ENCODE measurements at places on chromosomes 4 and X. TPM values are rescaled to one million over a fixed set of nuclear protein-coding genes. Genes with fewer than 3 reads are reported as not detected.

DNA sequence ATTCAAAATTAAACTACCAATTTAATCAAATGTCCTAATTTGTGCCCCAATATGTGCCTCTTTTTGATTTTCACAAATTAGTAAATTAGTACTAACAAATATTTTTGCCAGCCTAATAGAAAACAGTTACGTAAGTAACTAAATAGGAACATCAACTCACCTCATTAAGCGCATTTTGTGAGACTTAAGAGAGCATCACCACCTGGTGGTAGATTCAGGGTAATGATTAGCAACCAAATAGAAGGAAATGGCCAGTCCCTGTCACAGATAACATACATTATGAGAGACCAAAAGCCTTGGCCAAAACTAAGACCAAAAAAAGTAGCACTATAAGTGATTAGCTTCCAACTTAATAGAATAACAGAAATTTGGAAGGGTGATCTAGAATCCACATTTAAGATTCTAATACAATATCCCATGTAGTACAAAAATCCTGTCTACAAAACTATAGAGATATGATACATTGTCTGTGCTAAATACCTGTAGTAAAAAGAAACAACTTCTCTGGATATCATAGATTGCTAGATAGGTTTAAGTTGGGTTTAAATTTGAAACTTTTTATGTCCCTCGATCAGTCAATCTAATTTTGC, 46.7 kb downstream of the C4orf46 start:
- DNase-seq, result no peak

- DNase-seq, result no peak
Observed at GRCh38 chr4:156999175-156999517, 27.5 kb upstream of the PDGFC start.

DNA sequence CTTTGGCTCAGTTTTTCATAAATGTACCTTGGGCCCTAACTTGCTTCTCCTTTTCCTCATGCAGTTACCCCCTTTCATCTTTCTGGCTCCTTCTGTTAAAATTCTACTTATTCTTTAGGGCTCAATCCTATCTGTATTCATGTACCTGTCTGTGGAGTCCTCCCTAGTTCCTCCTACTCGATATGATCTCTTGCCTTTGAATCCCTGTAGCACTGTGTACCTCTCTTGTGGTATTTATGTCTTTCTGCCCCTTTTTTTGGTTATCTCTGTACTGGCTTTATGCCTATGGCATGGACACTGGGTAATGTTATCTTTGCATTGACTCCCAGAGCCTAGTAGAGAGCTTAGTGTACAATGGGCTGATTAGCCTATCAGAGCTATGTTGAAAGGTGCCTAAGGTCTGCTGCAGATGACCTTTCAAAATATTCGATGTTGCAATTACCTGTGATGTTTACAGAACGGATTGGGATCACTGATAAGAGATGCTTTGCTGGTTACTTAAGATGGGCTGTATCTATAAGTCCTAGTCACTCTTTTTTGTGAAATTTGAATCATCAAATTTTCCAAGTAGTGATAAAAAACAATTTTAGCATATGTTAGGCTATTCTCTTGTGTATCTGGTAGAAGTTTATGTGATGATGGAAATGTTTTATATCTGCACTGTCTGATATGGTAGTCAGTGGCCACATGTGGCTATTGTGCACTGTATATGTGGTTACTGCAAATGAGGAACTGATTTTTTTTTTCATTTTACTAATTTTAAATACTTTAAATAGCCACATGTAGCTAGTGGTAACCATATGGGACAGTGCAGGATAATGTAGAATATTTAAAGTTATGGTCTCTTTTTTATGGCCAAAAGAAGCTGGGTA, 33.5 kb downstream of the TMEM164 start:
- DNase-seq, result no peak

GRCh38 chrX:17021851-17022604, 75.6 kb downstream of the REPS2 start:
- no peak for DNase-seq

- DNase-seq, result no peak
Observed at GRCh38 chr4:147760695-147761094, 28.8 kb downstream of the ARHGAP10 start.

DNA sequence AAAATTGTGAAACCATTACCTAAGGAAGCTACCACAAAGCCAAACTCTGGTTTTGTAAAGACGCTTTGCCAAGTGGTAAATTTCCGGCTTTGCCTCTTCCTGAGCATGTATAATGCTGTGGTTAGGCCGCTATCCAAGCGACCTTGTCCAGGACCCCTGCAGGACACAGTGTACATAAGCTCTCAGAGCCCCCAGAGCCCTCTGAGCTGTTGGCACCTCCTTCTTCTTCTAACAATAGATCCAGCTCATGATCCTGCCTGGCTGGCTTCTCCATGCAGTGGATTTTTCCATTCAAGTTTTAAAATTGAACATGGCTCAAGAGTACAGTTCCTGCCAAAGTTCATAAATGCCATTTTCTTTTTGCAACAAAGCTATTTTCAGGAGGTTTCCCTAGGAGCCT, 326.7 kb downstream of the MAPK10 start:
- DNase-seq, result peak; percentile 1

DNA sequence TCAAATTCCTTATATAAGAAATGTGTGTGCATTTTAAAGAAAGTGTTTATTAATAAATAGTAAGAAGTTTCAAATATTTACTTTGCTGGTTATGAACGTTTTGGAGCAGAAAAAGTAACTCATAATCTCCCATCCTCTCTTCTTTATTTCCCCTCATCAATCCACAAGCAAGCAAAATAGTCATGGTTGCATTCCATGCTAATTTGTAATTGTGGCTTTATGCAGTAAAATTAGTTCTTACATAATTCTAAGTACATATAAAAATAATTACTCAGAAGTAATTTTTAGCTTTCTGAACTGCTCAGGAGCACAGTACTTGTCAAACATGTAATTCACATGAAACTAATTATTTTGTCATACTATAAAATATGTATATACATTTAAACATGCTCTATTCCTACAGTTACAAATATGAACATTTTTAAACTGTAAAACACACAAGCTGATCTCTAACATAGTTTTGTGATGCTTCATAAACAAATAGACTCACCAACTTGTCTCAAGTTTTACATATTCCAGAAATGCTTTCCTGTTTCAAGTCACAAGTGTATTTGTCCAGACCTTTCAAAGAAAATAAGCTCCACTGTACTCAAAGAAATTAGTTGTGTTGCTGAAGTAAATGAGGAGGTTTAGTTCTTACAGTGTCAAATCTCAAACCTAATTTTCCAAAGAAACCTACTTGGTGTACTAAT, 218.9 kb downstream of the PABPC4L start:
- no peak for DNase-seq

- no peak for DNase-seq
Observed at GRCh38 chr4:98745366-98745765, 87.0 kb upstream of the TSPAN5 start.

DNA sequence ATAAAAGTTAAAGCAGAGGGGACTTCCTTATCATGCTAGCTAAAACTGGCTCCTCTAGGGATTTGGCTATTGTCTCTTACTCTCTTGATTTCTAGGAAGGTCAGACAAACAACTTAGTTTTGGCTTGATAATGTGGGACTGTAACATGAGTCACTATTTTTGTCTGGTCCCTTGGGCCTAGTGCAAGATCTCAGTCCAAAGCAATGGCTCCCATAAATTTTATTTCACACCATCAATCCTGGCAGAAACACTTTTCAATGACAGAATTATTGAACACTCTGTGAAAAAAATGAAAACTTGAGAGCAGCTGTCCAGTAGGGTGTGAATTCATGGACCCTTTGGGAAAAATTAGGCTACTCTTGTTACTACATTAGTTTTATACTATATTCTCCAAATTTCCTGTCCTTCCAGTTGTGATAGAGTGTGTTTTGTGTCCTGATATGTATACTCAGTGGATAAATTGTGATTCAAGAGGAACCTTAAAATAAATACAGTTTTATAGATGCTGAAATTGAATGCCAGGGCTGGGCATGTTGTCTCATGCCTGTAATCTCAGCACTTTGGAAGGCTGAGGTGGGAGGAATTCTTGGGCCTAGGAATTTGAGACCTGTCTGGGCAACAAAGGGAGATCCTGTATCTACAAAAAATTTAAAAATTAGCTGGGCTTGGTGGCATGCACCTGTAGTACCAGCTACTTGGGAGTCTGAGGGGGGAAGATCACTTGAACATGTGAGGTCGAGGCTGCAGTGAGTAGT, 10.8 kb upstream of the SNCA start:
- DNase-seq, result no peak

- no peak for DNase-seq
Observed at GRCh38 chr4:101806914-101807313, 16.4 kb downstream of the BANK1 start.

DNA sequence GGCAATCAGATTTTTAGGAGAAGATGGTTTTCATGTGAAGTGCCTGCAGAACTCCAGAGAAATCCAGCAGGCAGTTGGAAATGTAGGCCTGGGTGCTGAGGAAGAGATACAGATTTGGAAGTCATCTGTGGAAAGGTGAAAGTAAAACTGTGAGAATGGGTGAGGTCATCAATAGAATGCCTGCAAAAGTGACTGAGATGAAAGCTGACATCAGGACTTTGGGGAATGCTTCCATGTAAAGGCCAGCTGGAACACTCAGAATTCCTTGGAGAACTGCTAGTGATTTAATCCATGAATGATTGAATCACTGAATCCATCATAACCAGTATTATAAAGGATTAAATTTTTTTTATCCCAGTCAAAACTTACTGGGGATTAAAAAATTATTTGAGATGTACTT, 124.5 kb upstream of the GIMD1 start:
- no peak for DNase-seq

DNA sequence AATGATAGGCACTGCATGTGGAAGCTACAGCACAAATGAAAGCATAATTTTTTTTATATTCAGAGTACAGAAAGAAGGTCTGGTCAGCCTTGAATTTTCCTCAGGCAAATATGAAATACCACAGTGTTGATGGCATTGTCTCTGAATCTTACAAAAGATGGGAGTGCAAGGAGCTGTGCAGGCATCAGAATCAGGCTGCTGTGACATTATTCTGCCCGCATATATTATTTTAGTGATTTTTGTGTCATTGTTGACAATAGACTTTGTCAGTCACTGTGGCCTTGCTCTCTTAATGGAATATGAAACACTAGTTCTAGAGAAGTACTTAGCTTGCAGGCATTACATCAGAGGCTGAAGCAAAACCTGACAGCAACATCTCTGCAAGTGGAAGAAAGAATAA, 42.5 kb downstream of the SYTL5 start:
- DNase-seq, result no peak

DNA sequence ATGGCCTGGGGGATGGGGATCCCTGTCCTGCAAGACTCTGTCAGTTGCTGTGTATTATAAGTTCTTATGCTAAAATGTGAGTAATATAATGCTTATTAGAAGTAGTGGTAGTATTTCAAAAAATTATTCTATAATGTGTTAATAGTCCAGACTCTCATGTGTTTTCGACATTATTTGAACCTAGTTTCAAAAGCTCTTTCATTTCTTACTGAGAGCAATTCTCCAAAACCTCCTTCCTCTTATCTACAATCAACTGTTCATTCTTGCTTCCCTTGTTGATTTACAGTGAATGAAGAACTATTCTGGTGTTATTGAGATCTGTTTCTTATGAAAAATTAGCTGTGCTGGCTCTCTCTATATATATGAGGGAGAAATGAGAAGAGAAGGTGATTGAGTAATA, 32.9 kb upstream of the PTPN13 start:
- DNase-seq, result no peak

INTU gene
- total RNA-seq, result 8.2 TPM

CLTRN gene
- total RNA-seq, result 0.48 TPM

DKK2 gene
- total RNA-seq, result 4.3 TPM

ATP11C gene
- 10.8 TPM for total RNA-seq

Data from mucosa of descending colon (tissue), 3 donors.